Gastrocnemius medialis (tissue), 4 donors: ENCODE measurements at places on chromosomes 7 and 10. TPM values are rescaled to one million over a fixed set of nuclear protein-coding genes. Genes with fewer than 3 reads are reported as not detected.
A peak's percentile ranks its signal among the peaks of the same experiment; 100 is the strongest.

- no peaks in the 10 kb centered on the region for H3K27me3 ChIP-seq
- DNase-seq = no peak
- no peak overlapping the region for H3K27ac ChIP-seq
- H3K4me1 ChIP-seq = no peaks in the 10 kb centered on the region
- H3K4me3 ChIP-seq = no peak overlapping the region
Measured at GRCh38 chr7:43491123-43491522, 91.8 kb upstream of the STK17A start.

Gene TMEM176A
- total RNA-seq = 5.2 TPM

Gene ERVW-1
- total RNA-seq = 0.10 TPM

Gene IGF2BP3
- 0.51 TPM for total RNA-seq

DNA sequence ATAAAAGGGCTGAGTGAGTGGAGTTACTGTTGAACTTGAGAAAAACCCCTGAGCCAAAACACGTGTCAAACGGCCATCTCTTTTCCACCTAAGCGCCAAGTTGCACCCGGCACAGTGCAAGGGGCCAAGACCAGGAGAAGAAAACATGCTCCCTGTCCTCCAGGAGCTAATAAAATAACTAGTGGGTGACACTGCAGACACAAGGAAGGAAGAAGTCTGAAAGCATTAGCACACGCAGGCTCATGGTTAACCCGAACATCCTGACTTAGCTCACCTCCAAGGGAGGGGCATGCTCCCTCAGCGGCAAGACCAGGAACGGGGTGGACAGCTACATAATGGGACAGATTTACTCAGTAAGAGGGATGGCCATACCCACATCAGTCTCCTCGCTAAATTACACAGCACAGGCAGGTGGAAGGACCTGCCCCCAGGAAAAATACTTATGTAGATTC lies 65.0 kb downstream of the PIP4K2A start:
- H3K27ac ChIP-seq = no peak overlapping the region
- no peak for DNase-seq
- no peaks in the 10 kb centered on the region for H3K27me3 ChIP-seq
- no peak overlapping the region for H3K4me3 ChIP-seq

- H3K27me3 ChIP-seq = no peaks in the 10 kb centered on the region
- no peaks in the 10 kb centered on the region for H3K36me3 ChIP-seq
- peaks cover 8% of the 10 kb centered on the region for H3K4me1 ChIP-seq
- no peak overlapping the region for H3K27ac ChIP-seq
Measured at GRCh38 chr10:129932182-129932581, 31.9 kb downstream of the EBF3 start.

Gene FGF8
- total RNA-seq = not detected

DNA sequence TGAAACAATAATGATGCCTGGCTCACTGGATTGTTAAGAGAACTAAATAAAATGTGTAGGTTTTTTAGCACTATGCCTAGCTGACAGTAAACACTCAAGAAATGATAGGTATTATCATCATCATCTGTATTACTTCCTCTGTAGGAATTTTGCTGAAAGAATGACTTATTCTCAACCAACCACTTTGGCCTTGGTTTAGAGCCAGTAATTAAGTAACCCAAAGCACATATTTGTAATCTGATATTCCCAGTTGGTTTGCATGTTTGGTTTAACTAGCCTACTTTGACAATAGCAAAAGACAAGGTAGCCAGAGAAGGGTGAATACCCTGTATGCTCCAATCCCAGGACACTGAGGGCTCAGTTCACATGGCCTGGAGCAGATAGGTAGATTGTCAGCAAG lies 34.4 kb downstream of the BCAP29 start:
- no peaks in the 10 kb centered on the region for H3K27me3 ChIP-seq
- no peak for DNase-seq
- no peaks in the 10 kb centered on the region for H3K36me3 ChIP-seq
- H3K4me1 ChIP-seq = peaks cover 15% of the 10 kb centered on the region
- no peak overlapping the region for H3K4me3 ChIP-seq

Gene PLXDC2
- total RNA-seq = 14.8 TPM

DNA sequence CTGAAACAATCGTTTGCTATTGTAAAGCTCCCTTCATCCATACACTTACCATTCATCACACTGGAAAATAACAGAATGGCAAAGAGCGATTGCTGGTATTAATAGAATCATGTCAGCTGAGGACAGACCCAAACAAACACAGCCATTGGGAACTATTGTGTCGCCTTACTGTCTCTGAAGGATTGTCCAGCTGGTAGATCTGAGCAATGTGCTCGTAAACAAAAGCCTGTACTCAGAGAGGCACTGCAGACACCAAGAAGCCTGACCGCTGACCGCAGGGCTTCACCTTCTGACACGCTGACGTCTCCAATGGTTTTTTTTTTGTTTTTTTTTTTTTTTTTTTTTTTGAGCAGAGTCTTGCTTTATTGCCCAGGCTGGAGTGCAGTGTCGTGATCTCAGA lies 151.0 kb upstream of the FRMD4A start:
- no peak for DNase-seq
- no peak overlapping the region for H3K4me3 ChIP-seq
- H3K36me3 ChIP-seq = no peaks in the 10 kb centered on the region
- H3K27ac ChIP-seq = no peak overlapping the region
- no peaks in the 10 kb centered on the region for H3K4me1 ChIP-seq

DNA sequence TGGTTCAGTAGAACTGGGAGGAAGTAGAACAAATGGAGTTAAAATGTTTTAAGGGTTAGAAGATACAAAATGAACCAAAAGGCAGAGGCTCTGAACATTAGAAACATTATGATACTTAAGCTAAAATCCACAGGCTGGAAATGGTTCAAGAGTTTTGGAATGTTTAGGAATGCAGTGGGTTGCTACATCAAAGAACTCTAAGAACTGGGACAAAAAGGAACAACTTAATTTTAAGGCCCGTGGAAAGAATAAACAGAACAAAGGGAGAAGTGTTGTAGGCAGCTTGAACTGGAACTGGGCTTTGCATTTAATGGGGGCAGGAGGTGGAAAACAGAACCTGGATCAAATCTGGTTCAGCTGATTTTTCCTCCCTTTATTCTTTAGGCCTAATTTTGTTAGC lies 3.5 kb upstream of the C7orf25 start:
- no peak overlapping the region for H3K4me3 ChIP-seq
- H3K36me3 ChIP-seq = peaks cover 40% of the 10 kb centered on the region
- H3K27ac ChIP-seq = no peak overlapping the region
- H3K4me1 ChIP-seq = peaks cover 14% of the 10 kb centered on the region
- DNase-seq = no peak

Gene SLC29A4
- 2.5 TPM for total RNA-seq

GRCh38 chr10:12394241-12395033 lies 45.1 kb downstream of the CAMK1D start:
- H3K36me3 ChIP-seq = no peaks in the 10 kb centered on the region
- H3K27me3 ChIP-seq = no peaks in the 10 kb centered on the region
- no peak overlapping the region for H3K27ac ChIP-seq
- H3K4me3 ChIP-seq = no peak overlapping the region
- no peaks in the 10 kb centered on the region for H3K4me1 ChIP-seq

- H3K4me1 ChIP-seq = no peaks in the 10 kb centered on the region
- H3K36me3 ChIP-seq = no peaks in the 10 kb centered on the region
- H3K4me3 ChIP-seq = peak overlapping the region; percentile 77
- H3K27me3 ChIP-seq = no peaks in the 10 kb centered on the region
- H3K27ac ChIP-seq = peak overlapping the region; percentile 93
Measured at GRCh38 chr10:67849331-67850011, 11.5 kb upstream of the DNAJC12 start.

DNA sequence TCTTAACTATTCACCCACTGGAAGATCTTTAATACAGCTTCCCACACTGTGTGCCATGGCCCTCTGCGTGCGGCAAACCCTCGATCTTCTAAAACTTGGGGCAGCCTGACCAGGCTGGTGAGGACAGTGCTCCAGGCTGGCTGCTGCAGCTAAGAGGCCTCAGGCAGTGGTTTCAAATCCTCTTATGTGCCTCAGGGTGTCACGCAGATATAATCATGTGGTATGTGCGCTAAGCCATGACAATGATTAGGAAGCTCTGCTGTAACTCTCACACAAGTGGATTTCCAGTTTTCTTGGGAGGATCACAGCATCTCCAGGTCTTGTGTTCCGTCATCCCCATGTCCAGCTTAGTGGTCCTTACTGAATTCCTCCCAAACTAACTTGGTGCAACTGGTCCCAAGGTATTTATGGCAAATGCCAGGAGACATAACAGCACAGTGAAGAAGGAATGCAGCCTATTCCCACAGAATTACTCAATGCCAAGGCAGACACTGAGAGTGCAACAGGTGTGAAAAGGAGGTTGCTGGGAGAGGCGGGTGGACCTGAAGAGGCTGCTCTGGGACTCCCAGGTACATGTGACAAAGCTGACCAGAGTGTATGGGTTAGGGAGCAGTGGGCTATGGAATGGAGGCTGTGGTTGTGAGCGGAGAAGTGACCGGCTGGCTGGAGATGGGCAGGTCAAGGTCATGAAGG lies 2.3 kb downstream of the HPS1 start:
- DNase-seq = no peak
- no peaks in the 10 kb centered on the region for H3K36me3 ChIP-seq
- no peaks in the 10 kb centered on the region for H3K27me3 ChIP-seq
- no peak overlapping the region for H3K4me3 ChIP-seq
- H3K27ac ChIP-seq = no peak overlapping the region

- H3K27ac ChIP-seq = no peak overlapping the region
- H3K36me3 ChIP-seq = no peaks in the 10 kb centered on the region
- no peak for DNase-seq
Measured at GRCh38 chr7:150830937-150831336, 21.4 kb upstream of the AOC1 start.

DNA sequence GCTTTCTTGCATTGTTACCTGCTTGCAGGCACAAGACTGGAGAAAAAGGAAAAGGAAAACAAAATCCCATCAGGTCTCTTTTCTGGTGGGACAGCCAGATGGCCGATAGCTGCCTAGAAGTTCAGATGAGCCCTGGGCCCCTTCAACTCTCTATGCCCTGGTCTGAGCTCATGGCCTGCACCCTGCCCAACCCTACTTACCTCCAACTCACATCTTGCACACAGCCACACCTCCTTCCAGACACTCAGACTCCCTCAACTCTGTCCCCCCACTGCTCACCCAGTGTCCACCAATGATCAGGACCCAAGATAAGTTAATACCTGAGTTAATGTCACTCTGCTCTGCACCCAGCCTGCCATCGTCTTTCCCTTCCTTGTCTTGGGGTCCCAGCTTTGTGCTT lies 10.9 kb downstream of the RBP3 start:
- no peaks in the 10 kb centered on the region for H3K36me3 ChIP-seq
- no peak for DNase-seq
- peaks cover 4% of the 10 kb centered on the region for H3K4me1 ChIP-seq
- no peak overlapping the region for H3K4me3 ChIP-seq
- H3K27ac ChIP-seq = no peak overlapping the region

GRCh38 chr7:98178762-98179490 lies 32.3 kb upstream of the BHLHA15 start:
- peak overlapping the region; percentile 54 for H3K4me3 ChIP-seq
- peak overlapping the region; percentile 89 for H3K27ac ChIP-seq
- DNase-seq = peak; percentile 62

Gene PRTFDC1
- total RNA-seq = 5.4 TPM

Gene HABP2
- total RNA-seq = 0.26 TPM

DNA sequence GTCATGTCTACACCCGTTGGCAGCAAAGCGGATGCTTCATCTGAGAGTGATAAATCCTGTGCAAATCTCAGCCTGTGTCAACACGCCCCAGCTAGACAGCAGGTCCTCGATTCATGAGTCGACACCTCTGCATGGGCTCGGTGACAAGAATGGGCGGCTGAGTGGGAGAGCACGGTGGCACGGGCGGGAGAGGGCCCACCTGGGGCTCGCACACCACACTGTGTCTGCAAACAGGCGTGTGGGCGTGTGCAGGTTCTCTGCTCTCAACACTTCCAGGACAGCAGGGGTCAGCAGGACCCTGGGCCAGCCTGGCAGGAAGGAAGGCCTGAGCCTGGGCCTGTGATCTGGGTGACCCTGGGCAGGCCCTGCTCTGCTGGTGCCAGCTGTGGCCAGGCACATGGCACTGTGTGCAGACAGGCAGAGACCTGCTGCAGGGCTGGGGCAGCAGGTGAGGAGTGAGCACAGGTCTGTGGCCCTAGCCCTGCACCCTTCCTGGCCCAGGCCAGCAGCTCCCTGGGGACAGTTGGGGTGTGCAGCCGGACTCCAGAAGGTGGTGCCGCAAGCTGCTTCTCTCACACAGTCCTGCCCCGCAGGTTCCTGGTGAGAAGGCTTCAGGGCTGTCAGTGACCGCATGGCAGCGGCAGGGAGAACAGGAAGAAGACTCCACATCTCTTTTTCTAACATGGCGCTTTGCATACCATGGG lies 216.4 kb downstream of the ELFN1 start:
- no peaks in the 10 kb centered on the region for H3K36me3 ChIP-seq
- no peaks in the 10 kb centered on the region for H3K27me3 ChIP-seq
- peaks cover 7% of the 10 kb centered on the region for H3K4me1 ChIP-seq
- no peak for DNase-seq
- H3K27ac ChIP-seq = no peak overlapping the region
- no peak overlapping the region for H3K4me3 ChIP-seq

DNA sequence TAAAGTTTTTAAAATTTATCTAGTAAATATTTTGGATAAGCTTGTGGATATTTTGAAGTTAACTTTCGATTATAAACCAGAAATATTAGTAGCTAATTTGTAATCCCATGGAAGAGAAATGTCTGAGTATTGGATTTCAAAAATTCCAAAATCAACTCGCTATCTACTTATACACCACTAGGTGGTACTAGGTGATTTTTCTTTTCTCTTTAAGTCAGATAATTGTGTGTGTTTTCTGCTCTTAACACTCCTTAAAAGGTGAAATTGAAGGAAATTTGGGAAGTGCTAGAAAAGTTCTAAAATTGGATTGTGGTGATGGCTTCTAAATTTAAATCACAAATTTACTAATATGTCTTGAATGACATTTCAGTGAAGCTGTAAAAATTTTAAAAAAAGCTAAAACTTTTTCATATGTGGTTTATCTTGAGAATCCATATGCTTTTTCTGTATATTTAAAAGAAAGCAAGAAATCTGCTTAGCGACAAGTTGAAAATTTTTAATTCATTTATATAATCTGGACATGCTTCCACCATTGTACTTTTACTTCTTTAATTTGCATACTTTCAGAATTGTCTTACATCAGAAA lies 90.2 kb downstream of the IPMK start:
- H3K36me3 ChIP-seq = no peaks in the 10 kb centered on the region
- no peak overlapping the region for H3K27ac ChIP-seq
- no peaks in the 10 kb centered on the region for H3K27me3 ChIP-seq
- DNase-seq = no peak
- no peaks in the 10 kb centered on the region for H3K4me1 ChIP-seq

GRCh38 chr10:88196291-88196690 lies 332.9 kb downstream of the PTEN start:
- H3K27me3 ChIP-seq = no peaks in the 10 kb centered on the region
- H3K4me3 ChIP-seq = no peak overlapping the region
- H3K27ac ChIP-seq = no peak overlapping the region

DNA sequence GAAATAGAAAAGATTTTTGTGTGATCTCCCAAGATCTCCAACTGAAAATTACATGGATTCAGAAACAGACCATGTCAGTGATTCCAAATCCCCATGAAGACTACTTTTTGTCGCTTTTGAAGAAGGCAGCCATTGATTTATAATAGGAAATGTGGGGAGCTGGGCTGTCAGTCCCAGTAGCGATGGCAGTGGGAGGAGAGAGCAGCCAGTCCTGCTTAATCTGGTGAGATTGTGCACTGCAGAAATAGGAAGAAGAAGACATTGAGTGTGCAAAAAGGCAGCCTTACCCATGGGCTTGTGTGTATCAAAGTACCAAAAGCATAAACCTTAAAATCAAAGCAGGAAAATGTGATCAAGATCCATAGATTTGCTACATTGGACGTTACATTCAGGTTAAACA lies 4.8 kb downstream of the ADRB1 start:
- no peaks in the 10 kb centered on the region for H3K36me3 ChIP-seq
- peaks cover 1% of the 10 kb centered on the region for H3K4me1 ChIP-seq
- no peak overlapping the region for H3K4me3 ChIP-seq
- peaks cover 22% of the 10 kb centered on the region for H3K27me3 ChIP-seq
- H3K27ac ChIP-seq = no peak overlapping the region
- no peak for DNase-seq
